ENCODE measurements at places on chromosomes 16 and 17.

GRCh38 chr17:77942112-77942988 is 16.2 kb upstream of the TNRC6C start:
- H3K27me3 ChIP-seq: peaks cover 77% of the 10 kb centered on the region
- no peak for DNase-seq
- H3K4me3 ChIP-seq: no peak overlapping the region
- no peaks in the 10 kb centered on the region for H3K36me3 ChIP-seq
- no peaks in the 10 kb centered on the region for H3K4me1 ChIP-seq

DNA sequence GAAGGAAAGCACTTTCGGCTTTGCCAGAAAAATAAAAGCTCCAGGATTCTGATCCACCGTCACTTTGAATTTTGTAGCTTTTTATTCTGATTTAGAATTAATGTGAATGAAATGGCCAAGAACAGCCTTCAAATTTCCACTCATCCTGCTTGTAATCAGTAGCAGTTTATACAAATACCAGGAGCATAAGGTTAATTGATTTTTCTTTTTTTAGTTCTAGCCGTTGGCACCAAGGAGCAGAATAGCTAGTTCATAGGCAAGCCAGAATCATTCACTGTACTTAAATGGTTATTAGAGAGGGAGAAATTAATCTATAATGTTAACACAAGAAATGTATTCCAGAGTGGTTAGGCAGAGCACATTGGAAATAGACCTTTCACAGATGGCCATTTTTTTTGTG is 41.1 kb upstream of the CACNG5 start:
- DNase-seq: no peak
- H3K27me3 ChIP-seq: peaks cover 14% of the 10 kb centered on the region
- H3K4me1 ChIP-seq: peaks cover 22% of the 10 kb centered on the region
- H3K27ac ChIP-seq: no peak overlapping the region

DNA sequence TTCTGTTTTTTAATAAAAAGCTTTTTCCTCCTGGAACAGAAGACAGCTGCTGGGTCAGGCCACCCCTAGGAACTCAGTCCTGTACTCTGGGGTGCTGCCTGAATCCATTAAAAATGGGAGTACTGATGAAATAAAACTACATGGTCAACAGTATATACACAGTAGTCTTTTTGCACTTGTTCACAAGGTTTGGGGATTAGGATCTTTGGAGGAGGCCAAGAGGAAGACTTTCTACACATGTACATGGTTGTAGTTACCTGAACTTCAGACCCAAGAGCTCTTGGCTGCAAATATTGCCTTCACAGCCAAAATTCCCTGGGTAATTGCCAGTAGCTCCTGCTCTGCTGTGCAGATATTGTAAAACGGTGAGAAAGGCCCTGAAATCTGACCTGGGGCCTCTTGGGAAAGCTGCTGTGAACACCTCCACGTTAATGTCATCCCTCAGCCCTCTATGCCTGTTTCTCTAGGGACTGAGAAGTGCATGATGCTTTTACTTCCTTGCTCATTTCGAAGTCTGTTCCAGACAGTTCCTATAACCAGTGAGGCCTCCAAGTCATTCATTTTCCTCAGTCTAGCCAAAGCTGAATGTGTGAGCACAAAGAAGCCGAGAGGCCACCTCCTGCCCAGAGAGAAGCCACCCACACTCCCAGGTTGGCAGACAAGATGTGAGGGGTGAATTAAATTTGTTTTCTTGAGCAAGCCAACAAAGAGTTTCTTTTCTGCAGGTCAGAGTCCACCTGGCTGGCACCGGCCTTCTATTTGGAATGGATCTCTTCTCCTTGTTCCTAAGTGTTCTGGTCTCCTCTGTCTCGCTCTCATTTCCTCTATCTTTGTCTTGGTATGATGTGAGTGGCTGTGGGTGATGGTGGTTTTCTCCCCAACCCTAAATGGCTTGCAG is 15.9 kb downstream of the ANKRD40 start:
- no peaks in the 10 kb centered on the region for H3K27me3 ChIP-seq
- peaks cover 5% of the 10 kb centered on the region for H3K4me1 ChIP-seq
- DNase-seq: no peak
- no peak overlapping the region for H3K4me3 ChIP-seq
- peaks cover 30% of the 10 kb centered on the region for H3K36me3 ChIP-seq
- H3K27ac ChIP-seq: no peak overlapping the region

GRCh38 chr17:66675991-66676371 is 158.9 kb upstream of the CACNG5 start:
- DNase-seq: no peak
- H3K27ac ChIP-seq: no peak overlapping the region
- no peak overlapping the region for H3K4me3 ChIP-seq

- peaks cover 43% of the 10 kb centered on the region for H3K36me3 ChIP-seq
- no peaks in the 10 kb centered on the region for H3K4me1 ChIP-seq
- H3K27ac ChIP-seq: no peak overlapping the region
- H3K27me3 ChIP-seq: no peaks in the 10 kb centered on the region
Measured at GRCh38 chr17:67151717-67152116, 93.3 kb downstream of the HELZ start.

GRCh38 chr17:63429766-63430165 is 16.3 kb downstream of the CYB561 start:
- no peak overlapping the region for H3K27ac ChIP-seq
- DNase-seq: no peak
- peaks cover 16% of the 10 kb centered on the region for H3K27me3 ChIP-seq
- H3K4me3 ChIP-seq: no peak overlapping the region
- peaks cover 31% of the 10 kb centered on the region for H3K4me1 ChIP-seq
- H3K36me3 ChIP-seq: peaks cover 24% of the 10 kb centered on the region

DNA sequence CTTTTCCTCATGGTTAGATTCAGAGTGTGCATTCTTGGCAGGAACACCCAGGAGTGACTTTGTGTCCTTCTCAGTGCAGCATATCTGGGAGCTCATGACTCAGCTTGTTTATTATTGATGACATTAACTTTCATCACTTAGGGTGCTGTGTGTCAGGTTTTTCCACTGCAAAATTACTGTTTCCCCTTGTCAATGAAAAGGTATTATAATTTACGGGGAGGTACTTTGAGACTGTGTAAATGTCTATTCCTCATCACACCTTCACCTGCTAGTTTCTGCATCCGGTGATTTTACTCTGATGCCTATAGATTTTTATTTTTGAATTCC is 50.5 kb downstream of the WWP2 start:
- no peaks in the 10 kb centered on the region for H3K27me3 ChIP-seq
- DNase-seq: no peak
- H3K36me3 ChIP-seq: peaks cover 36% of the 10 kb centered on the region
- no peak overlapping the region for H3K4me3 ChIP-seq

DNA sequence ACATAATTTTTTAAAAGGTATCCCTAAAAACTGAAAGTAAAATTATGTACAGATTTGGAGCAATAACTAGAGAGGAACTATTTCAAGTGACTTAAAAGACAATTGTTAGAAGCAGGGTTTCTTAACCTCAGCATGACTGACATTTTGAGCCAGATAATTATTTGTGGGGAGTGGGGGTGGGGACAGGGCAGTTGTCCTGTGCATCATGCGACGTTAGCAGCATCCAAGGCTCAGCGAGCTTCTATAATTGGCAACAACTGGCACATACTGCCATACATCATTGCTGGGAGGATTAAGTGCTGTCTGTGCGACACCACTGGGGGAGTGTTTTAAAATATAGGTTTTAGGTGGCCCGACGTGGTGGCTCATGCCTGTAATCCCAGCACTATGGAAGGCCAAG is 27.1 kb downstream of the GABARAPL2 start:
- peaks cover 46% of the 10 kb centered on the region for H3K36me3 ChIP-seq
- H3K27me3 ChIP-seq: no peaks in the 10 kb centered on the region
- no peak overlapping the region for H3K4me3 ChIP-seq
- no peak for DNase-seq
- peaks cover 3% of the 10 kb centered on the region for H3K4me1 ChIP-seq

DNA sequence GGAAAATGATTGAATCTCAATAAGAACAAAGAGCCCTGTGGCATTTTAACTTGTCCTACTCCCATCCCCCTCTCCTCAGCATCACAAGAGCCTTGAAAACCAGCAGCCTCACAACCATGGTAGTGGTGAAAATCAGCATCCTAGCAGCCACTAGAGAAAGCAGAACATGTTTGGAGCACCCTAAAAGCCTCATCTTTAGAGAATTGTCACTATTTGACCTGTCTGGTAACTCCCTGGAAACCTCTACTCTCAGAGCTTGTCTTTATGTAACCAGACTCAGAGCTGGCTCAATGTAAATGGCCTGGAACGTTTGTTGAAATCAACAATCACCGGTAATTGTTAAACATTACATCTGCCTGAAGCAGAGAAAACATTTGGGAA is 70.8 kb downstream of the MMD start:
- H3K4me1 ChIP-seq: peaks cover 1% of the 10 kb centered on the region
- H3K4me3 ChIP-seq: no peak overlapping the region
- H3K27me3 ChIP-seq: peaks cover 31% of the 10 kb centered on the region
- H3K27ac ChIP-seq: no peak overlapping the region
- DNase-seq: no peak
- no peaks in the 10 kb centered on the region for H3K36me3 ChIP-seq

- no peak for DNase-seq
- H3K27me3 ChIP-seq: no peaks in the 10 kb centered on the region
- H3K4me1 ChIP-seq: no peaks in the 10 kb centered on the region
- no peak overlapping the region for H3K27ac ChIP-seq
- no peak overlapping the region for H3K4me3 ChIP-seq
- no peaks in the 10 kb centered on the region for H3K36me3 ChIP-seq
Measured at GRCh38 chr16:48963306-48963705, 318.3 kb downstream of the CBLN1 start.

All from stimulated activated naive B cell treated with anti-CD40 and anti-IgM and Interleukin-4, amounts not matched to agents 10 μg/mL and 1 μg/mL and 100 μg/mL, for 72 hours (primary cell).